ENCODE measurements at places on chromosomes 1 and 21. TPM values are rescaled to one million over a fixed set of nuclear protein-coding genes. Genes with fewer than 3 reads are reported as not detected.

The CFHR5 gene
- polyA plus RNA-seq = not detected

DNA sequence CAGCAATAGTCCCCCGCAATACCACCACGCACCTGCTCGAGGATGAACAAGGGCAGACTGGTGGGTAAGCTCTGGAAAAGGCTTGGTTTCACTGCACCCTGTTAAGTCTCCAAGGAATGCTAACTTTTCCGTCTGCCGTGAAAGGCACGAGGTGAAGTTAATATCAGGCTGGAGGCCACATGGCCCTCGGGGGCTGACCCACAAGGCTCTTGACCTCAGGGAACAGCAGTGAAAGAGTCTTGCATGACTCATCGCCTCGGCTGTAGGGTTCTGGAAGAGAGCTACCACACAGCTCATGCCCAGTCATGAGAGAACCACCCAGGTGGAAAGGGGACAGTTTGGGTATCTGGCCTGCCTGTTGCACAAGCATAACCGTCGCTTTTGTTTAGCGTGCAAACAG, 24.7 kb downstream of the SCCPDH start:
- DNase-seq = no peak

The KCNN3 gene
- 9.8 TPM for polyA plus RNA-seq

GRCh38 chr1:234388094-234388493, 14.8 kb downstream of the COA6 start:
- no peak for DNase-seq

The GBP7 gene
- 0.05 TPM for polyA plus RNA-seq

DNA sequence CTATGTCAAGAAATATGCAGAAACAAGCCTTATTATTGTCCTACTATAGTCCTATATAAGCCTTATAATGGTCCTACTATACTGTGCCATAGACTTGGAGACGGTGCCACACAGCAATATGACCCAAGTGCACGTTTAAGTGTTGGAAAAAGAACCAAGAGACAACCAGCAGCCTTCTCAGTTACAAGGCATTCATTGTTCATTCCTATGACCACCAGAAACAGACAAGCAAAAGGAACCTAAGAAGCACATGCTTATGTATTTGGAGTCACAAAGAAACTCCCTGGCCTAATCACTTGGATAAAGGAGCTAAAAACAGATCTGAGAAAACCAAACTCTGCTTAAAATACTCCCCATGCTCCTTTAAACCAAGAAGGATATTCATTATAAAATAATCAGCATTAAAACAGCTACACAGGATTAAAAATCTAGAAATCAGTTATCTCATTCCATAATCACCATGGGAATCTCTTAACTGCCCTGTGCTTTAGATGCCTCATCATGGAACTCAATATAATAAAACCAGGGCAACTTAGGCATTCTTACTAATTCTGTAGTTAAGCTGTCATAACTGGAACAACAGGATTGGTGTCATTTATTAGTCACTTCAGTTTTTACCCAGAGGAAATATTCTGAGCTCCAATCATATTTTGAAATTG, 7.0 kb downstream of the COLGALT2 start:
- no peak for DNase-seq

- no peak for DNase-seq
These were observed 36.5 kb downstream of the IGSF21 start for GRCh38 chr1:18144062-18144461.

- no peak for DNase-seq
These were observed 467.3 kb downstream of the SETD4 start for GRCh38 chr21:35593000-35593502.

DNA sequence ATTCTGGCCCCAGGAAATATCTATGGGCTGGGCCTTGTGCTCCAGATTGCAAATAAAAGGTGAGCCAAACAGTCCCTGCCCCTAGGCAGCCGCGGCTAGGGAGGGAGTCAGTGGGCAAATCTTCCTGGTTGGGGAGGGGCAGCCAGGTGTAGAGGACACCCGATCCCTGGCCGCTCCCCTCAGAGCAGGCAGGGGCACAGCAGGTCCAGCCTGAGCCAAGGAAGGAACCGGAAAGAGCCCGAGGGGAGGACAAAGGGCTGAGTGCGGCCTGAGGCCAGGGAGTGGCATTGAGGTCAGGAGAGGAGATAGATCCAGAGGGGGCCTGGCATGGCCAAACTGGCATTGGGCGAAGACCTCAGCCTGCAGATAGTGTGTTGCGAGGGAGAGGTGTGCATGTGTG, 36.6 kb upstream of the ARF1 start:
- no peak for DNase-seq

The ZYG11B gene
- polyA plus RNA-seq = 32.4 TPM

The HCRTR1 gene
- 0.57 TPM for polyA plus RNA-seq

DNA sequence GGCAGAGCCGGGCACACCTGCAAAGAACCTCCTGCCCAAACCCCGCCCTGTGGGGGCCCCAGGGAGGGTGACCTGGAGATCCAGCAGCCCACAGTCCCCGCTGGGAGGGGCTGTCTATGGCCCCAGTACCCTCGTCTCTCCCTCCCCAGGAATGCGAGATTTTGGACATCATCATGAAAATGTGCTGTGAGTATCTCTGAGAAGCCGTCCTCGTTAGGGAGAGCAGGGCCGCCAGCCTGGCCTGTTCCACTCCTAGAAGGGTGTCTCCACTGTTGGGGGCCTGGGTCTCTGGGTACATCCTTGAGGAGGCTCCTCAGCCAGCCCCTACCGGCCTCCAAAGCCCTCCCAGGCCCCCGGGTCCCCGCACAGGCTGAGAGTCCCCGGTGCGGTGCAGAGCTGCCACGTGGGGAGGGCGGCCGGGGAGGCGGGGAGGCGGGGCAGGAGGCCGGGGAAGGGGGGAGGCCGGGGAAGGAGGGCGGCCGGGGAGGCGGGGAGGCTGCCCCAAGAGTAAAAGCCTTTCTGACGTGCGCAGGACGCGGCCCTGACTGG, 18.7 kb downstream of the COL6A1 start:
- no peak for DNase-seq

The VAMP3 gene
- 79.4 TPM for polyA plus RNA-seq

The OR10J1 gene
- polyA plus RNA-seq = not detected

The MARK1 gene
- 13.0 TPM for polyA plus RNA-seq

GRCh38 chr1:166907763-166908162, 31.7 kb upstream of the TADA1 start:
- no peak for DNase-seq

DNA sequence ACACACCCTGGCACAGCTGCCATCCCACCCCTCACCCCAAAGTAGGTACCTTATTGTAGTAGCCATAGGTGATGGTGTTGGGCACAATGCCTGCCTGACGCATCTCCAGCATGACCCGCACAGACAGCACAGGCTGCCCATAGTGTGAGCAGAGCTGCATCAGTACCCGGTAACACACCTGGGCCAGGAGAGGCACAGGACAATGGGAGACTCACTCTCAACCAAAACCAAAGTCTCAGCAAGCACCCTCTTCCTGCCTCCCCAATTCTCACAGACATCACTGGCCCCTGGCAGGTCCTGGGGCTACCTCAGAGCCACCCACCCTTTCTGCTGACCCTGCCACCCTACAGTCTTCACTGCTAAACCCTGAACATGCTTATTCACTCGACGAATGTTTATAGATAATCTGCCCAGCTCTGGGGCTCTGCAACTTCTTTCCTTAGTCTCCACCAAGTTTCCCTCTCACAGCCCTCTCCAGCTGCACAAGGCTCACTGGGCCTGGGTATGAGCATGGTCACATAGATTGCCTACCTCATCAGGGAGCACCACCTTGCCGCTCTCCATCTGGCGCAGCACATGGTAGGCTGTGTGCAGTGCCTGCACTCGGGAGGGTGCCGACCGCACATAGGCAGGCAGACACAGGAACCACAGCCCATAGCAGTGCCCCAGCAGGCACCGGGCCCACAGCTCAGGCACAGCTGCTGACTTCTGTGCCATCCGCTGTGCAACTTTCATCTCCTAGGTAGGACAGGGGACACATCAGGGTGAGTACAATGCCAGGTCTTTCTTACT, 10.3 kb downstream of the DENND4B start:
- DNase-seq = no peak

GRCh38 chr1:165006831-165007230, 349.7 kb downstream of the LMX1A start:
- DNase-seq = no peak

DNA sequence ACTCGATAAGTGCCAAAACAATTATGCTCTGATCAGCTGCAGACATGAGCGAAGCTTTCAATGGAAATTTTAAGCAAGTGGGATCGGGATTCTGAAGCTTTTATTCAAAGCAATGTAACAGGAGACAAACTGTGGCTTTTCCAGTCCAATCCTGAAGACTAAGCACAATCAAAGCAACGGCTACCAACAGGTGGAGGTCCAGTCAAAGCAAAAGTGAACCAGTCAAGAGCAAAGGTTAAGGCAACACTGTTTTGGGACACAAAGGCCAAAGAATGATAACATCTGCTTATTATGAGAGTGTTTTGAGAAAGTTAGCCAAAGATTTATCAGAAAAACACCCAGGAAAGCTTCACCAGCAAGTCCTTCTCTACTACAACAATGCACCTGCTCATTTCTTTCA, 170.1 kb downstream of the SEC16B start:
- DNase-seq = no peak

The BATF3 gene
- 1.9 TPM for polyA plus RNA-seq

DNA sequence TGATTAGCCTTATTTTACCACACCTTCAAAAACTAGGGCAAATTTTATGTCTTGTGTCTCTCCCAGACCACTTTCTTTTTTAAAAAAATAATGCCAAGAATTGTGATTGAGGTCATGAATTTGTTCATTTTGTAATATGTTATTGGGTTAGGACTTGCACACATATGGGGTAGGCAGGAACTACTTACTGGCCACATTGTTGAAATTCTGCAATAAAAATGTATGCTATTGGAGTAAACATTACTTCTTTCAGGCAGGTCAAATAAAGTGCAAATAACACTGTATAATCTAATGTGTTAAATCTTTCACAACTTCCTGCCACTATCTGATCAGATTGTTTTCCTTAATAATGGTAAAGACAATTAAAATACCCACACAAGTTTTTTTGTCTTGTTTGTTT, 166.6 kb upstream of the COL11A1 start:
- no peak for DNase-seq

- no peak for DNase-seq
These were observed 45.5 kb downstream of the LAMC2 start for GRCh38 chr1:183231545-183231944.

DNA sequence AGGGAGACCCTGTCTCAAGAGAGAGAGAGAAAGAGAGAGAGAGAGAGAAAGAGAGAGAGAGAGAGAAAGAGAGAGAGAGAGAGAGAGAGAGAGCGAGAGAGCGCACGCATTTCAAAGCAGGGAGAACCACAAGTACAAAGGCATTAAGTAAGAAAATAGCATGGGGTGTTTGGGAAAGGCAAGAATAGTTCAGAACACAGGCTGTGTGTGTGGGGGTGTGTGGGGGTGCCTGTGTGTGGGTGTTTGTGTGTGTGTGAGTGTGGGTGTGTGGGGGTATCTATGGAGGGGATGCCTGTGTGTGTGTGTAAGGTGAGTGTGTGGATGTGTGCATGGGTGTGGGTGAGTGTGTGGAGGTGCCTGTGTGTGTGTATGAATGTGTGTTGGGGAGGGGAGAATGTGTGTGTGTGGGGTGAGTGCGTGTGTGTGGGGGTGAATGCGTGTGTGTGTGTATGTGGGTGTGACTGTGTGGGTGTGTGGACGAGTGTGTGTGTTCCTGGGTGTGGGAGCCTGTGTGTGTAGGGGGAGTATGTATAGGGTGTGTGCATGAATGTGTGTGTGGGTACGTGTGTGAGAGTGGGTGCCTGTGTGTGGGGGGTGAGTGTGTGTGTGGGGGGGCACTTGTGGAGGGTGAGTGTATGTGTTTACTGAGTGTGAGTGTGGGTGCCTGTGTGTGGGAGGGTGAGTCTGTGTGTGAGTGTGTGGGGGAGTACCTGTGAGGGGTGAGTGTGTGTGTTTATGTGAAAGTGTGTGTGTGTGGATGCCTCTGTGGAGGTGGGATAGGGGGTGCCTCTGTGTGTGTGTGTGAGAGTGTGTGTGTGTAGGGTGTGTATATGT, 19.1 kb upstream of the HDAC1 start:
- DNase-seq = no peak

The DMRTA2 gene
- polyA plus RNA-seq = 0.09 TPM

The ETV3L gene
- polyA plus RNA-seq = not detected

DNA sequence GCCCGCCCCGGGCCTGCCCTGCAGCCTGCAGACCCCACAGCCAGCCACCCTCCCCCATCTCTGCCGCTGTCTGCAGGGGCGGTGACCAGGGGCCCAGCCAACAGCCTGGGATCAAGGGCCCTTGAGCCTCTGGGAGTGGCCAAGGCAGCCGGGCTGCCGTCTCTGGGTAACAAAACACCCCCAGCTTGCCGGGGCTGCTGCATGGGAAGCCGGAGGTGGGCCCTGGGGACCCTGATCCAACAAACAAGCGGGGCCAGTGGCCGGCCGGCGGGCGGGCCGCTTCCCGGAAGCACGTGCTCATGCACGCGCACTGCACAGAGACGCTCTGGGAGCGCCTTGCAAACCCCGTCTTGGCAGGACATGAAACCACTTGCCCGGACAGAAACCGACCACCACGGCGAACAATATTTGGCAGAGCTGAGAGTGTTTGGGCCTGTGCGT, 13.2 kb downstream of the MEGF6 start:
- peak; percentile 33 for DNase-seq

DNA sequence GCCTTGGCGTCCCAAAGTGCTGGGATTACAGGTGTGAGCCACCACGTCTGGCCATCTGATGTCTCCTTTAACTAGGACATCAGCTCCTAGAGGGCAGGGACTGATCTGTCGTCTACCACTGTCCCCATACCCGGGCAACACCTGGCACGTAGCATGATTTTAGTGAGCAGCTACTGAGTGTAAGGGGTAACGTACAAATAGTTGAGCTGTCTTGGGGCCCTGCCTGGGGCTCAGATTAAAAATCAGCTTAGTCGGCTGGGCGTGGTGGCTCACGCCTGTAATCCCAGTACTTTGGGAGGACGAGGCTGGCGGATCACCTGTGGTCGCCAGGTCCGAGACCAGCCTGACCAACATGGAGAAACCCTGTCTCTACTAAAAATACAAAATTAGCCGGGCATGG, 1.8 kb downstream of the SRM start:
- no peak for DNase-seq

The FAM167B gene
- 3.3 TPM for polyA plus RNA-seq

The CSMD2 gene
- polyA plus RNA-seq = 0.98 TPM

DNA sequence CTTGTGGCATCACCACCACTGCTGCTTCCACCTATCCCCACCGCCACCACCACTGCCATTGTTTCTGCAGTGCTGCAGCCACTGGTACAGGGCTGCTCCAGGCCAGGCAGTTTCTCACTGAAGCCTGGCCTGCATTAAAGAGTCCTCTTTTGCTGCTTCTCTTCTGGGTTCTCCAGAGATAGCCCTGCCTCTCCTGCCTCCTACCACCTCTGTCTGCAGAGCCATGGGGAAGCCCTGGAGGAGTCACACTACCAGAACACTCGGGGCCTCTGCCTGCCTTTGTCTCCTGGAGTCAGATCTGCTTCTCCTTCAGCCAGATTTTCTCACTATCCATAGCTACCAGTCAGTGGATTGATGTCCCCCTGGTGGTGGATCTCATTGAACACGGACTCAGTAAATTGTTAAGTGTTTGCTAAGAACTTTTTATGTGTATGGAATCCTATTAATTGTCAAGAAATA, 37.7 kb upstream of the DDAH1 start:
- peak; percentile 65 for DNase-seq

- no peak for DNase-seq
These were observed 284.6 kb downstream of the DNM3 start for GRCh38 chr1:172125812-172126430.

Data from muscle of back (tissue), 13 donors.